ENCODE measurements at places on chromosomes 2 and 18.

GRCh38 chr18:75915941-75916623 is 488.6 kb upstream of the SMIM21 start:
- peak; percentile 18 for DNase-seq

DNA sequence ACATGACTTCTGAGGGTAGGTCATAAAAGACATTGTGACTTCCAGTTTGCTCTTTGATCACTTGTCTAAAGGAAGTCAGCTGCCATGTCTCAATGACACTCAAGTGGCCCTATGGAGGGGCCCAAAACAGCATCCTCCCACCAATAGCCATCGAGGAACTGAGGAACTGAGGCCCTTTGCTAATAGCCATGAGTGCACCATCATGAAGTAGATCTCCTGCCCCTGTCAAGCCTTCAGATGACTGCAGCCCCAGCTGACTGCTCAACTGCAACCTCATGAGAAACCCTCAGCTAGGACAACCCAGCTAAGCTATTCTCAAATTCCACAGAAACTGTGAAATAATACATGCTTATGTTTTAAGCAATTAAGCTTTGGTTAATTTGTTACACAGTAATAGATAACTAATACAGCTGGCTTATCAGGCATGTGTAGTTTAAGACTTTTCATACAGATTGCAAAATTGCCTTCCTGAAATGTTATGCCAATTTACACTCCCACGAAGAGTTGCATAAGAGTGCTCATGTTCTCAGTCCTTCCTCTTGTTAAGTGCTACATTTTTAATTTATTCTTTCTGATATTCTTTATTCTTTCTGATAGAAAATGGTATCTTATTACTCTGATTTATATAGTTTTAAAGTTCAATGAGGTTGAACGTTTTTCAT is 105.6 kb upstream of the NDUFV2 start:
- DNase-seq, result no peak

DNA sequence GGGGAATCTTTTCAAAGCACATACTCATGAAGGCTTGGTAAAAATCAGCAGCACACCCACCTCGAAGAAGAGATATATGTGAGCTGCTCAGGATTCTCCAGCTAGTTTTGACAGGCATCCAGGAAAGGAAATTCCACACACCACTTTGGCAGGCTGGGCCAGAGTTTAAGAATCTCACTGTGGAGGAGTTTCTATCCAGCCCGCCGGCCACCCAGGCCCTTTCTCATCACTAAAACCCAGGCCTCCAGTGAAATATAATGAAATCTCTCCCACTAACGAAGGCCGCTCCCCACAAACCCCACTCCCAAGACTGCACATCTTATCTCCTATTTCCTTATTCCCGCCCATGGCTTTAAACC is 202.0 kb downstream of the GLI2 start:
- DNase-seq, result no peak

DNA sequence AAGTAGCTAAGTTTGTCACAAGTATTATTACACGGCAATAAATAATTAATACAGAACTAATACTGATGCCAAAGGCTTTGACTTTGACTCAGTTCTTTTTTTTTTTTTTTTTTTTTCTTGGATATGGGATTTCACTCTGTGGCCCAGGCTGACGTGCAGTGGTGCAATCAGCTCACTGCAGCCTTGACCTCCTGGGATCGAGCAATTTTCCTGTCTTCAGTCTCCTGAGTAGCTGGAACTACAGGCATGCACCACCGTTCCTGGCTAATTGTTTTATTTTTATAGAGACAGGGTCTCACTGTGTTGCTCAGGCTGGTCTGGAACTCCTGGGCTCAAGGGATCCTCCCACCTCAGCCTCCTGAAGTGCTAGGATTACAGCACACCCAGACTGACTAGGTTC is 284.5 kb downstream of the SS18 start:
- no peak for DNase-seq

DNA sequence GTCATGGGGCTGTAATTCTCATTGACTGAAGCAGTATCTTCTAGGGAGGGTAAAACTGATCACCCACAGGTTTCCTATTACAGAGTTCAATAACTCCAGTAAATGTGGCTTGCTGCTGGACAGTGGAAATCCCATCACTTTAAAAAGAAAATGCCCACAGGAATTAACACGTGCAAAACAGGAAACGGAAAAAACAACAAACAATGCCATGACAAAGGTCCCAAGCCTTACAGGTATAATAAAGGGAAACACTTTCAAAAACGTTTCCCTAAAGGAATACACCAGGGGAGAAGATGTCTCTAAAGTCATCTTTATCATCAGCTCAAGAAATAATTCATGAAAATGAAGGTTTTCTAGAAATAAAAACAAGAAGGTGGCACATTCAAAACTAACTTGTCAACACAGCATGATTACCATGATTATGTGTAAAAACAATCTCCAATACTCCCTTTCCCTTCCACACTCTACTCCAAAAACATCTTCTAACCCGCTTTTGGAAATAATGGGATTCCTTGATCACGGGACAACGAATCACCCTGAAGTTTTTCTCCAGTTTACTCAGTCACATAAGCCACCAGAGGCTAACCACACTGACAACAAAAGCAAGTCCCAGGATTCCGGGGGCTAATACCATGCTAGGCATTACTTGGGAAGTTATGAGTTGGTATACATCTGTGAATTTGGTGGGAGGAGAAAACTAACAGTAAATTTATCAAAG is 167.9 kb downstream of the TCF4 start:
- DNase-seq, result no peak

GRCh38 chr2:188668017-188668680 is 306.0 kb upstream of the COL3A1 start:
- DNase-seq, result no peak

DNA sequence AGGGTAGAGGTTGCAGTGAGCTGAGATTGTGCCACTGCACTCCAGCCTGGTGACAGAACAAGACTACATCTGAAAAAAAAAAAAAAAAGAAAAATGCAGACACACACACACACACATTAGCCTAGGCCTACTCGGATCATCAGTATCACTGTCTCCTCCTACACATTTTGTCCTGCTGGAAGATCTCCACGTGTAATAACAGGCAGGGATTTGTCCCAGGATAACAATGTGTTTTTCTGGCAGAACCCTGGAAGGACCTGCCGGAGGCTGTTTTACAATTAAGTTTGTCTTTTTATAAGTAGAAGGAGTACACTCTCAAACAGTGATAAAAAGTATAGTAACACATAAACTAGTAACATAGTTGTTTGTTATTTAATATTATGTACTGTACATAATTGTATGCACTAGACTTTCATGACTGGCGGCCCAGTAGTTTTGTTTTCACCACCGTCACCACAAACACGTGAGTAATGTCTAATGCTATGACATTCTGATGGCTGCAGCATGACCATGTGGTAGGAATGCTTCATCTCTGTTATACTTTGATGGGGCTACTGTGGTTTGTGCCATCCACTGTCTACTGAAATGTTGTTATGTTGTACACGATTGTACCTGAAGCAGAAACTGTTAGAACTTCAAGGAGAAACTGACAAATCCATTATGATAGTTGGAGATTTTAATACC is 130.6 kb downstream of the ATP9B start:
- no peak for DNase-seq

- DNase-seq, result no peak
Observed at GRCh38 chr2:60439219-60439974, 114.1 kb downstream of the BCL11A start.

DNA sequence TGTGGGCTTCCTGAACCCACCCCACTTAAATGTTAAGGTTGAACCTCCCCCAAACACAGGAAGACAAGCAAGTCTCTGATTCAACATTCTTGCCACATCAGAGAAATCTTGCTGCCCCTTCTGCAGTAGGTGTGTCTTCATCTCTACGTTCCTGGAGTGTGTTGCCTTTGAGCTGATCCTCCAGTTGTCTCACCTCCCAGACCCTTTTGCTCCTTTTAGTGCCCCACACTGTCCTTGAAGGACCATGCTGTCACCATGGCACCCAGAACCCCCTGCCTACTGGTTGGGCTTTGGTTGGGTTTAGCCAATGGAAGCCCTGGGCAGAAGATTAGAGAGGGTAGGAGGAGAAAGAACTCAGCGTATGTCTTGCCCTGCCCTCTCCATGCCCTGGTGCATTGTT is 10.7 kb downstream of the CAB39 start:
- no peak for DNase-seq

DNA sequence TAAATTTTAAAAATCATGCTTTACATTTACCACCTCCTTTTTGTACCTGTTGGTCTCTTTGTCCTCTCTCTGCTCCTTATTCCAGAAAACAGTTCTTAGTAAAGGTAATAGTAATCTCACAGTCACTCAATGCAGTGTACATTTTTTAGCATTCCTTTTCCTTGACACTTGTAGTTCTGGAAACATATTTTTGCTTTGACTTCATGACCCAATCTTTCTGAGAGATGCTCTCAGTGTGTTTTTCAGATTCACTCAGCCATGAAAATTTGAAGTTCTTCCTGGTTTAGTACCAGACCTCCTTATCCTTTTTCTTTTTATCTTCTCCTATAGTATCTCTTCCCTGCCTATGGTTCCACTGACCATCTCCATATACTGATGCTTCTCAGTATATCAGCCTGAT is 747.5 kb upstream of the ZEB2 start:
- no peak for DNase-seq

- no peak for DNase-seq
Observed at GRCh38 chr2:168006498-168006897, 240.9 kb downstream of the STK39 start.

DNA sequence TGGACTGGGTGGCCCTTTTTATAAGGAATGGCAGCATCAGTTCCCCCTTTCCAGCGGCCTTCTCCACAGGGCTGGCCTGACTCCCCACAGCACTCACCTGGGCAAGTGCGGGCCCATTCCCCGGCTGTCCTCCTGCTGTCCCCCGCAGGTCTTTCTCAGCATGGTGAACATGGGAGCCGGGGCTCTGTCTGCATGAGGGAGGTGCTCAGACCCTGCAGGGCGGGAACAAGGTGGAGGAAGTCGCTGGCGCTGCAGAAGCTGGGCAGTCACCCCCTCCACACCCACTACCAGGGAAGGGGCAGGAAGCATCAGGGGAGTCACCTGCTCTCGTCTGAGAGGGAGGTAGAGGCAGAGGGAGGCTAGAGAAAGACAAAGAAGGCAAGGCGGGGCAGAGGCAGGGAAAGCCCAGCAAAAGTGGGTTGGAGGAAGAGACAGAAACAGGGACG is 12.2 kb downstream of the HES6 start:
- DNase-seq, result no peak
